ENCODE measurements at places on chromosomes 7 and 10.

DNA sequence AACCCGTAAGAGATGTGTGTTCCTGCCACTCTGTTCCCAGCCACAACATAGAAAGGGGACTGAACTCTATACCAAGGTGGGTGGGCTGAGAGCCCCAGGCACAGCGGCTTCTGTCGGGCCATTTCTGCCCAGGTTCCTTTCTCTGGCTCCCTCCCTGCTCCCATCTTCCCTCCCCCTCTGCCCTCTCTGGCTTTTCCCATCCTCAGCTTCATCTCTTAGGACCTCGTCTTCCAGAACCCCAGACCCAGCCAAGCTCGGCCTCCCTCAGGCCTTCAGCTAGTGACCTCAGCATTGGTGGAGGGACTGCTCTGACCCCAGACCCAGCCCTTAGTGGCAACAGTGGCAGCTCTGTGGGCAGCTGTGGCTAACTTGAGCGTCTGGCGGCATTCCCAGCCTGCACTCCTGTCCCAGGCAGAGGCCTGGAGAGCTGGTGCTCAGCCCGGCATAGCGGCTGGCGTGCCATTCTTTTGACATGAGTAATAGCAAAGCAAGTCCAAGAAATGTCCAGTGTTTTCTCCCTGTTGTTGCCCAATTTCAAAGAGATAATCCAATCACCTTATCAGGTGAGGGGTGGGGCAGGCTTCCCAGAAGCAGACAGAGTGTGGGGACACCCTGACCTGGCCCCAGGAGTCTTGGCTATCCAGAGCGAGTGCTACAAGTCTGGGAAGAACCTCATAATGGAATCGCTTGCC is 15.9 kb downstream of the PTPRE start:
- no peak for DNase-seq

DNA sequence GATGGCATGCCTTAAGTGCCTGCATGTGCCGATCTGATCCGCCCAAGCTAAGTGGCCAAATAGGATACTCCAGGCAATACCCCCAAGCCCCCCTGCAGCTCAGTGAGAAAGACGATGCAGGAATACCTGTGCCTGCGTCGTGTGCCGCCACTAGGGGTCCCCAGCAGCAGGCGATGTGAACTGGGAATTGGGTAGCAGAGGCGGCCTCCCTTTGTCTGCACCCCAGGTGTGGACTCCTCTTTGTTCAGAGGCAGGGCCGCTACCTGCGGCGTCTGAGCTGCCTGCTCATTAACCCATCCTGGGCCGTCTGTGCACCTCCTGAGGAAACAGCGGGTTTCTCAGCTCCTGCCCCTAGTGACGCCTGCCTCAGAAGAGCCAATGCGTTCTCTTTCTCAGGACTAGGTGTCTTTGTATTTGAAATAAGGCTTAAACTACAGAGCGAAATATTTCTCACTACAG is 4.8 kb upstream of the CHN2 start:
- peak; percentile 28 for DNase-seq

DNA sequence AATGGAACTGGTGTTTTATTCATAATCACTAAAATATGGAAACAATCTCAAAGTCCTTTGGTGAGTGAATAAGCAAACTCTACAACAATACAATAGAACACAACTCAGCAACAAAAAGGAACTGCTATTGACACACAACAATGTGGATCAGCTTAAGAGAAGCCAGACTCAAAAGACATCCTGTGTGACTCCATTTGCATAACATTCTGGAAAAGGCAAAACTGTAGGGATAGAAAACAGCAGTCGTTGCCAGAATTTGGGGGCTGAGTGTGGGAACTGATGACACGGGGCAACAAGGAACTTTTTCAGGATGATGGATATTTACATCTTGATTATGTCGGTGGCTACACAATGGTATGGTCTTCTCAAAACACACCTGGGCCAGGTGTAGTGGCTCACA is 32.4 kb upstream of the SVIL start:
- DNase-seq, result no peak

DNA sequence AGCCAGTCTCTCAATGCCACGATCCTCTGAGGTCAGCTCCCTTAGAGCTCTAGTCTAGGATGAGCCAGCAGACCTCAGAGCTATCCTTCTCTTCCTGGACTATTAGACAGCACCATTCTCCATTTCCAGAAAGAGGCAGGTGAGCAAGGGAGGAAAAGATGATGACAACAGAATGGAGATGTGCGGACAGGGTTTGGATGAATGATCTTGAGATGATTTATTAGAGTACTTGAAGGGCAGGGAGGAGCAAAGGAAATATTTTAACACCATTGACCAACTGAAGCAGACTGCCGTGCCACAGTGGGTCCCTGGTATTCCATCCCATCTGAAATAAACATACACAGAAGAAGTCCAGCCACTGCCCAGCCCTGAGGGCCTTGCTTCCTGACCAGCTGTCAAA is 94.3 kb downstream of the CFAP58 start:
- no peak for DNase-seq

DNA sequence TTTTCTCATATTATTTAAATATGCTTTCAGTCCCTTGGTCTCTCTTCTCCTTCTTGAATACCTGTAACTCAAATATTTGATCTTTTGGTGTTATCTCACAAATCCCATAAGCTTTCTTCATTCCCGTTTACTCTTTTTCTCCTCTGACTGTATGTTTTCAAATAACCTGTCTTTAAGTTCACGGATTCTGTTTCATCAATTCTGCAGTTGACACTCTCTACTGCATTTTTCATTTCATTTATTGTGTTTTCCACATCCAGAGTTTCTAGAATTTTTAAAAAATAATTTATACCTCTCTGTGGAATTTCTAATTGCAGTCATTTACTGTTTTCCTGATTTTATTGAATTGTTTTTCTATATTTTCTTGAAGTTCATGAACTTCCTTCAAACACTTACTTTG is 298.4 kb downstream of the PTPRN2 start:
- DNase-seq, result no peak

DNA sequence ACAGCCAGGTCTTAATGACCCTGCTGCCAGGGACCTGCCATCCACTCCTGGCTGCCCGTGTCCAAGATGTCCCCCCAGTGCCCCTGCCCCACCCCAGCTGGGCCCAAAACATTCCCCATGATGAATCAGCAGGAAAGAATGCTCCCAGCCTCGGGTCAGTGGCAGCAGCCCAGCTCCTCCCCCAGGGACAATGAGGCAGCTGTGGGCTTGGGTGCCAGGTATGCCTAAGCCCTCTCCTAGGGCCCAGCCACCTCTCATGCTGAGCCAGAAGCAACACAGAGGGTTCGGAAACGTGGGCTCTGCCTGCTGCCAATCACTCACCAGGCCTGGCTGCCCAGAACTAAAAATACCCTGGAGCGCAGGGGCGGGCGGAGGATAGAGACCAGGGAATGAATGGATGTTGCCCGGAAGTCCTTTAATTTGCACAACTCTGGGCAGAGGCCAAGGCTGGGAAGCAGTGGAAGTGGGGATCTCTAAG is 1.5 kb upstream of the LOXL4 start:
- DNase-seq, result no peak

- DNase-seq, result no peak
Measured at GRCh38 chr10:126902157-126902556, 3.1 kb upstream of the DOCK1 start.

- no peak for DNase-seq
Measured at GRCh38 chr7:32298408-32299132, 191.6 kb downstream of the LSM5 start.

DNA sequence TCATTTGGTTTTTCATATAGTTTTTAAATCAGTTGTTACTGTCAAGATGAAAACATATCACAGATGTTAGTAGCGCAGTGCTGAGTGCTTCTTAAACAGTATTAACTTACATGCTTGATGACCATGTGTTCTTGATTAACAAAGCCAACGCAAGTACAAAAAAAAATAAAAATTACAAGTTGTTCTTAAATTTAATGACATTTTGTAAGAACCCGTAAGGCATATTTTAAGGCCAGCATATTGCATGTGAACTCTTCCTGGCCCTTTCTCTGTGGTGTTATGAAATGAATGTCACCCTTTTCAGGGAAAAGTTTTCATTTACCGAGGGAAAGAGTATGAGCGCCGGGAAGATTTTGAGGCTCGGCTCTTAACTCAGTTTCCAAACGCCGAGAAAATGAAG is 140.4 kb upstream of the NPS start:
- no peak for DNase-seq

DNA sequence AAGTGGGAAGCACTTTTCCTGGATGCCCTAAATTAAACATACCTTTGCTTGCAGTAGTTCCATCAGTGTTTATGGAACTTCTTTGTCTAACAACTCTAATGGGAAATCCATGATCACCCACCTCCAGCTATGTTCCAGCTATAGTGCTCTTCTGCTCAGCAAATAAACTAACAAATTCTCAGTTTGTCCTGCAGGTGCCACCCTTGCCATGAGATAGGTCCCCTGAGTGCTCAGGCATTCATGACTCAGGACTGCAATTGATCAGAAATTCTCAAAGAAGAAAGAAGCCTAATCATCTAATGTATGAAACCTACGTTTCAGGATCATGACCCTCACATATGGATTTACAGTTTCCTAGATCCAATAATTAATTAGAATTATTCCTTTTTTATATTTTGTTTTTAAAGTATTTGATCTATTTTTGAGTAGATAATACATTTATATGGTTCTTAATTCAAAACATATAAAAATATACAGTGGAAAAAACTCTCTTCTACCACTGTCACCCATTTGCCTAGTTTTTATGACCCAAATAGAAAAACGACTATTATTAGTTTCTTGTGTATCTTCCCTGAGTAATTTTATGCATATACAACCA is 48.7 kb upstream of the DYNC1I1 start:
- no peak for DNase-seq
